ENCODE measurements at places on chromosomes 3 and 15. TPM values are rescaled to one million over a fixed set of nuclear protein-coding genes. Genes with fewer than 3 reads are reported as not detected.

Gene CCDC39
- 0.16 TPM for total RNA-seq

Gene NLGN1
- total RNA-seq, result 30.0 TPM

Gene TTLL13
- not detected for total RNA-seq

Gene ADCY5
- 75.6 TPM for total RNA-seq

Gene BCHE
- total RNA-seq, result 88.1 TPM

Gene LRRC31
- total RNA-seq, result not detected

- H3K27me3 ChIP-seq, result no peaks in the 10 kb centered on the region
- H3K27ac ChIP-seq, result no peak overlapping the region
Observed at GRCh38 chr3:46517784-46518181, 20.0 kb downstream of the RTP3 start.

GRCh38 chr3:177449360-177450006, 252.2 kb upstream of the TBL1XR1 start:
- no peak for DNase-seq
- H3K27me3 ChIP-seq, result no peaks in the 10 kb centered on the region
- no peaks in the 10 kb centered on the region for H3K36me3 ChIP-seq
- peaks cover 71% of the 10 kb centered on the region for H3K4me1 ChIP-seq
- H3K27ac ChIP-seq, result peak overlapping the region; percentile 71
- no peak overlapping the region for H3K4me3 ChIP-seq

DNA sequence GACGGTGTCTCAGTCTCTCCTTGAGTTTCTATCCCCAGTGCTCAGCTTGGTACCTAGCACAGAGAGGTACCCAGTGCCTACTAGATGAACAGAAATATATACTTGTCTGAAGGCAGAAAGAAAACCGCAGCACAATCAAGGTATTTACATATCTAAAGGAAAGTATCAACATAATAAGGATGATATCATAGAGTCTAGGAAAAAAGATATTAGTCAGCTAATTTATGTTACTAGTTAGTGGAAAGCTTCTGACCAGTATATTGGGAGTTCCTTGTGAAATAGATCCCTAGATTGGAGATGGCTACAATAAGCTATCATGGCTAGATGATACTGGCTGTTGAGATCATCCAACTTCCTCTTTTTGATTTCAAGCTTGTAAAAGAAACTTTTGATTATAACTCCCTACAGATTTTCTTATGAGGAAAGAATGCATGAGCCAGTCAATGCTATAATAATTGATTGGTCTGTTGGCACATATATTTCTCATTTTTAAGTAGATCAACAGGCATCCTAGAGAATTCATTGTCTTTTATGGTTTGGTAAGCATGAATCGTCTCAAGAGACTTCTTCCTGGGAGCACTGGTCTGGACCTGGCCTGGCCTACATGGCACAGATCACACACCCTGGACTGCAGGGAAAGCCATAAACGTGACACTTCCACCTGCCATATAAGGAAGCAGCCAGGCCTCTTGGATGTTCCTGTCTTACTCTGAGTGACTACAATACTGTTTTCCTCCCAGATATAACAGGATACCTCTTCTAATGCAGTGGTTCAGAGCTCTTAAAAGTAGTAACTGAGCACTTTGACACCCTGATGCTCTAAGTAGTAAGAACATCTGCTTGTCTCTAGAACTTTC, 60.7 kb downstream of the IMPG2 start:
- no peaks in the 10 kb centered on the region for H3K36me3 ChIP-seq
- DNase-seq, result no peak
- no peaks in the 10 kb centered on the region for H3K27me3 ChIP-seq
- H3K4me3 ChIP-seq, result no peak overlapping the region

- H3K4me1 ChIP-seq, result peaks cover 18% of the 10 kb centered on the region
- no peak for DNase-seq
- H3K4me3 ChIP-seq, result no peak overlapping the region
- no peaks in the 10 kb centered on the region for H3K36me3 ChIP-seq
- H3K27me3 ChIP-seq, result no peaks in the 10 kb centered on the region
- no peak overlapping the region for H3K27ac ChIP-seq
Observed at GRCh38 chr15:81327516-81327915, 3.6 kb upstream of the STARD5 start.

GRCh38 chr15:84904419-84904818, 20.0 kb downstream of the SLC28A1 start:
- peak overlapping the region; percentile 48 for H3K27ac ChIP-seq
- peaks cover 18% of the 10 kb centered on the region for H3K4me1 ChIP-seq
- no peaks in the 10 kb centered on the region for H3K27me3 ChIP-seq
- DNase-seq, result no peak
- no peaks in the 10 kb centered on the region for H3K36me3 ChIP-seq
- H3K4me3 ChIP-seq, result no peak overlapping the region

GRCh38 chr3:79392479-79392878, 375.3 kb downstream of the ROBO1 start:
- no peaks in the 10 kb centered on the region for H3K27me3 ChIP-seq
- no peak overlapping the region for H3K27ac ChIP-seq
- DNase-seq, result no peak
- no peaks in the 10 kb centered on the region for H3K36me3 ChIP-seq
- H3K4me1 ChIP-seq, result no peaks in the 10 kb centered on the region
- H3K4me3 ChIP-seq, result no peak overlapping the region

- H3K27ac ChIP-seq, result no peak overlapping the region
- H3K4me3 ChIP-seq, result no peak overlapping the region
- H3K36me3 ChIP-seq, result no peaks in the 10 kb centered on the region
- no peak for DNase-seq
- no peaks in the 10 kb centered on the region for H3K27me3 ChIP-seq
Observed at GRCh38 chr15:41550066-41550775, 6.2 kb upstream of the RPAP1 start.

GRCh38 chr3:81105789-81106488, 655.5 kb downstream of the GBE1 start:
- no peaks in the 10 kb centered on the region for H3K36me3 ChIP-seq
- no peaks in the 10 kb centered on the region for H3K27me3 ChIP-seq
- H3K4me3 ChIP-seq, result no peak overlapping the region
- no peak for DNase-seq
- H3K4me1 ChIP-seq, result no peaks in the 10 kb centered on the region

- no peaks in the 10 kb centered on the region for H3K36me3 ChIP-seq
- H3K4me3 ChIP-seq, result peak overlapping the region; percentile 36
- H3K27ac ChIP-seq, result peak overlapping the region; percentile 16
- H3K4me1 ChIP-seq, result peaks cover 25% of the 10 kb centered on the region
- H3K27me3 ChIP-seq, result peaks cover 100% of the 10 kb centered on the region
Observed at GRCh38 chr3:181712553-181713279, 991 bp downstream of the SOX2 start.

DNA sequence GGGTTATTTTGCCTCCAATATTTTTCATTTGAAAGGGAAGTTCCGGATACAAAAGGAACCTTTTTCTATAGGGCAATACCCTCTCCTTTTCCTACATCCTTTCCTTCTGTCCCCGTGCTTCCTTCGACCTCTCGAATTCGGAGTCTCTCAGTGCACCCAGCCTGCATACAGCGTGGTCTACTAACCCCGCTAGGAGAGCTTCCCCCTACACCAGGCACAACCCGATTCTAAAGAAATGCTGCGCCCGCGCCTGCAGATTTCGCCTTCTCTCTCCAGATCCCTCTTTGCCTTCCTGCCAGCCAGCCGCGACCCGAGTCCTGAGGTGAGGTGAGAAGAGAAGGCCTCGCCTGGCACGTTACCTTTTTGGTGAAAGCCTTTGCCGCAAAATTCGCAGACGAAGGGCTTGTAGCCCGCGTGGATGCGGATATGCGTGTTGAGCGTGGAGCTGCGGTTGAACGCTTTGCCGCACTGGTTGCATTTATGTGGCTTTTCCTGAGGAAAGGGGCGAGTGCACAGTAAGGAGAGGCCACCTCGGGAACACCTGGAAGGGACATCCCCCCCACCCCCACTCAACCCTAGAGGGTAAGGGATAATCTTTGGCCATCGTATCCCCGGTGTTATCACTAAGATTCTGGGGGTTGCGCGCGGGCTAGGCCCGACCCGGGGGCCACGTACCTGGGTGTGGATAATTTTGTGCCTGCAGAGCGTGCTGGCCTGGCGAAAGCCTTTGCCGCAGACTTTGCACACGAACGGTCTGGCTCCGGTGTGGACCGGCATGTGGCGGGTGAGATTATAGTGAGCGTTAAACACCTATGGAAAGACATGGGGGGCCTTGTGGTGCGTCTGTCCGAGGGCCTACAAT, 2.3 kb downstream of the FEZF2 start:
- no peak for DNase-seq
- H3K4me3 ChIP-seq, result no peak overlapping the region
- no peaks in the 10 kb centered on the region for H3K36me3 ChIP-seq
- peaks cover 65% of the 10 kb centered on the region for H3K4me1 ChIP-seq

- no peak for DNase-seq
- H3K4me1 ChIP-seq, result no peaks in the 10 kb centered on the region
- no peak overlapping the region for H3K4me3 ChIP-seq
- no peaks in the 10 kb centered on the region for H3K36me3 ChIP-seq
Observed at GRCh38 chr3:160649596-160649995, 27.4 kb upstream of the ARL14 start.

DNA sequence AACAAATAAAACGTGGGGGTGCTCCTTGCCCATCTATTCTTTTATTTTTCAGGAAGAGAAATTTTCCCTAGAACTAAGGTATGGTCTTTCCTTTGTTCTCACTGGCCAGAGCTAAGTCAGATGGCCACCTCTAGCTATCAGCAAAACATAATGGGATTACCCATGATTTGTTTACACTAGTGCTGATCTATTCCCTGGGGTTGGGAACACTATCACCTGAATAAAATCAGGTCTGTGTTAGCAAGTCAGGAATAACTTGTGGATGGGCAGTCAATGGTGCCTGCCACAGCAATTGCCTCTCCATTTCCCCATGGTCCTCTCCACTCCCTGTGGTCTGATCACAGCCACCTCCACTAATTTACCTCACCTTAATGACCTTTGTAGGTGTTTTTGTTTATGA, 181.7 kb upstream of the CADPS start:
- H3K36me3 ChIP-seq, result no peaks in the 10 kb centered on the region
- H3K4me3 ChIP-seq, result no peak overlapping the region
- no peaks in the 10 kb centered on the region for H3K4me1 ChIP-seq
- no peak for DNase-seq
- H3K27ac ChIP-seq, result no peak overlapping the region

GRCh38 chr15:100265641-100266035, 76.1 kb downstream of the ADAMTS17 start:
- no peaks in the 10 kb centered on the region for H3K4me1 ChIP-seq
- DNase-seq, result no peak
- H3K27ac ChIP-seq, result no peak overlapping the region
- no peaks in the 10 kb centered on the region for H3K36me3 ChIP-seq
- no peak overlapping the region for H3K4me3 ChIP-seq
- H3K27me3 ChIP-seq, result no peaks in the 10 kb centered on the region

DNA sequence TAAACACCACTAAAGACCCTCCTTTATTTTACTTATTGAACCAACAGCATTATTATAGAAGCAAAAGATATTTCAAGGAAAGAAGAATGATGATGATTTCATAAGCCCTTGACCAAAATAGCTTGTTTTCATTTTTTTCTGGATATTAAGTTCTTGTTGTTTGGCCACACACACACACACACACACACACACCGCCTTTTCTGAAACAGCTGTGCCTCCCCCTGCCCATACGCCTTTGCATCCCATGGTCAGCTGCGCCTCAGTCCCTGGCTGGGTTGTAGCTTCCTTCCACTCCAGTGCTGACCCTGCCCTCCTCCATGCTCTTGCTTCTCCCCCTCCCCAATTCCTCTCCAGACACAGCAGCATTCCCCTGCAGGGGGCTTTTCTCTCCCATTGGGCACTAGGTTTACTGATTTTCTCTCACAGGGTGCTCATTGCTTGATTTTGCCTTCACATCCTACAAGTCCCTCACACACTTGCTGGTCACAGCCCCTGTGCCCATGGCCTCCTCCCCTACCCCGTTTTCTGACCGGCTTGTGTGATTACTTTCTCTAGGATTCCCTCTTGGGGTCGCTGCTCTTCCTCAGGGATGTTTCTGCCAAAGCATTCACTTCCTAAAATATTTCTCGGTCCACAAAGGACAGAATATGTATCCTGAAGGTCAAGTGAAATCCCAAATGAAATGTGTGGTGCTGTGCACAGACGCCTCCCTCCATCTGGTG, 18.4 kb downstream of the MESP1 start:
- no peak overlapping the region for H3K27ac ChIP-seq

DNA sequence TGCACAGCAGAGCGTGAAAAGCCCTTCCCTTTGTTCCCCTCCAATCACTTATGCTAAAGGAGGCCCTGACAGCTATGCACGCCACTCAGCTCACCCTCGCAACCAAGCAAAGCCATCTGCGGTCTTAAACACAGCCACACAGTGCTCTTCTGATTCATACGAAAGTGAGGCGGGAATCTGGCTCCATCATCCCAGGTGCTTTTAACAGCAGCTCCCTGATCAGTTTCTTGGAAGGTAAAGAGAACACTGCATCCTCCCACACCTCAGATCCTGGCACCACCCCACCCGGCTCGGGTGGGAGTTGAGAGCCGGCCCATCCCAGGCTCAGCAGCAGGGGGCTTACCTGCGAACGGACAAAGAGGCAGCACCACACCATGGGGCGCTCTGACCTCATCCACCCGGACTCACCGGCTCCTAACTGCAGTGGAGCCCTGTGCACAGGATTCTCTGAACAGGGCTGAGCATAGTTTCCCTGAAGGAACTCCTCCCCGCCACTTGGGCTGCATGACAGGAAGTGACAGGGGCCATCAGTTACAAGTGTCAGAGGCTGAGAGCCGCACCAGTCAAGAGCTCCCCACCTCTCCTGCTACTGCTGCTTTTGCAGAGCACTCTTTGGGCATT, 114.3 kb upstream of the ARHGEF3 start:
- no peak overlapping the region for H3K27ac ChIP-seq
- H3K27me3 ChIP-seq, result no peaks in the 10 kb centered on the region
- peaks cover 25% of the 10 kb centered on the region for H3K4me1 ChIP-seq
- no peaks in the 10 kb centered on the region for H3K36me3 ChIP-seq
- H3K4me3 ChIP-seq, result peak overlapping the region; percentile 4
